ENCODE measurements at places on chromosomes 13 and 19.
A peak's percentile ranks its signal among the peaks of the same experiment; 100 is the strongest.

DNA sequence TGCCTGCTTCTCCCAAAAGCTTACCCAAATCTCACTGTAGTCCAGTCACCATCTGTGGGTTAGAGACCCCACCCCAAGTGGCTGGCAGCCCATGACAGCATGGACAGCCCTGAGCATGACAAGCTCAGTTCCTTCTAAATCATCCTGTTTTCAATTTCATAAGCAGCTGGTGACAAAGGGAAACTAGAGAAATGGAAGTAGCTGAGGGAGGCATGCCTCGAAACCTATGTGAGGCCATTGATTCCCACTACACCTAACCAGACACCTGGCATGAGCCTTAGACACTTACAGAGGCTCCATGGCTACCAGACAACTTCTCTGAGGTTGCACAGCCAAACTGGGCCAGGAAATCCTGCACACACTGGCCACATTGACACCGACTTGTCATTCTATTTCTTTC, 56.2 kb downstream of the ABCC4 start:
- no peak for DNase-seq

DNA sequence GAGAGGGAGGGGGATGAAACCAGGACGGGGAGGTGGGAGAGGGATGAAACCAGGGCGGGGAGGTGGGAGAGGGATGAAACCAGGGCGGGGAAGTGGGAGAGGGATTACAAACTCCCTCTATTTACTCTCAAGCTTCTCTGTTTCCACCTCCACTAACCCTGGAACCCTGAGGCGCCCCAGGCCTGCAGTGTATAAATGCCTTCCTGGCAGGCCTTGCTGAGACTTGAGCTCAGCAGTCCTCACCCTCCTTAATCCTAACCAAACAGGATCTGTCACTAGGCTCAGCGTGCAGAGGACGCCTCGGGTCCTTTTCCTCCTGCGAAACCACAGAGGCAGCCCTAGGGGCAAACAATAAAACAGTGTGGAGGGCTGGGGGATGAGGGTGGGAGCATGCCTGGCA, 32.1 kb upstream of the OR1M1 start:
- no peak for DNase-seq

DNA sequence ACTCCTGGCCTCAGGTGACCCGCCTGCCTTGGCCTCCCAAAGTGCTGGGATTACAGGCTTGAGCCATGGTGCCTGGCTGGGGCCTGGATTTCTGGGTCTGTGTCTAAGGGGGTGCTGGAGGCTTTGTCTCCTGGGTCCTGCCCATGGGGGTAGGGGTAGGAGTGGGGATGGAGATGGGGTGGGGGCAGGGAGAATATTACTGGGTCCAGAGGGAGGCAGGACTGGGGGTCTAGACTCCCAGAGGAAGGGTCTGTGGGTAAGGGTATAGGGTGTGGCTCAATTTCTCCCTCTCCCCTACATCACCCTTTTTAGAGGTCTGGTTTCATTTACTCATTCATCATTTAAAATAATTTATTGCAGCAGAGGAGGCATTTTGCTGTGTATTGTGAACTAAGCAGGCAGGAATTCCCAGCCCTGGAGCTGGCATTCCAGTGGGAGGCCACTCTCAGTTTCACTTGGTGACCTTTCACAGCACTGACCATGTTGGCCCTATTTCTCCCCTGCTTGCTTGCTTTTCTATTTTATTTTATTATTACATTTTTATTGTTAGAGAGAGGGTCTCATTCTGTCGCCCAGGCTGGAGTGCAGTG, 810 bp upstream of the NFKBID start:
- peak; percentile 82 for DNase-seq

DNA sequence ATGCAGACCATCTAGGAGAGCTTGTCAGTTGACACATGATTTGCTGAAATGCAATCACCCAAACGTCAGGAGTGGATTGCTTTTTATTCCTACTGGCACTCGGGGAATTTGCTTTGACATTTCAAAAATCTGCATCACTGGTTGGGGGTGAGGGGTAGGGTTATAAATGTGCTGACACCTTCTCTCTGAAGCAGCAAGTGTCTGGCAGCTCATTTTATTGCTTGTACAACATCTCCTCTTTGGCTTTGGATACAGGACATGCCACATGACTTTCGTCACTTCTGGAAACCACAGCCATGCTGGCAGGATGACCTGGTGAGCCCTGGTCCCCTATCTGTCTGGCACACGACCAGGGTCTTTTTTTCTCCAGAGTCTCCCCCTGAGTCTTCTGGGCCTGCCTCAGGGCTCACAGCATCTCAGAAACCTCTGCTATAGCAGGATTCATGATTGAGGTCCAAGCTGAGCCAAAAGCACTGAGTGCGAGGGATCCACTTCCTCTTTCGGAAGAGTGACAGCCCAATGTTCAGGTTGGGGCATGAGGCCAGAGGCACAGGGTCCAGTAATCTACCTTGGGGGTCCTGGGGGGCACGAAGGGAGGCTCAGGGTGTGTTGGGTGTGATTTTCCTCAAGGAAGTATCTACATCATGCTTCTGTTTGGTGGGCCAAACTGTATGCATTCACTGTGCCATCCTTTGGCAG, 60.1 kb downstream of the HSPH1 start:
- DNase-seq, result peak; percentile 14

GRCh38 chr13:88643233-88643632, 972.1 kb downstream of the SLITRK5 start:
- DNase-seq, result no peak

GRCh38 chr13:41506312-41506711, 49.0 kb downstream of the RGCC start:
- no peak for DNase-seq

GRCh38 chr19:56838909-56839651, 1.4 kb downstream of the PEG3 start:
- peak; percentile 49 for DNase-seq

DNA sequence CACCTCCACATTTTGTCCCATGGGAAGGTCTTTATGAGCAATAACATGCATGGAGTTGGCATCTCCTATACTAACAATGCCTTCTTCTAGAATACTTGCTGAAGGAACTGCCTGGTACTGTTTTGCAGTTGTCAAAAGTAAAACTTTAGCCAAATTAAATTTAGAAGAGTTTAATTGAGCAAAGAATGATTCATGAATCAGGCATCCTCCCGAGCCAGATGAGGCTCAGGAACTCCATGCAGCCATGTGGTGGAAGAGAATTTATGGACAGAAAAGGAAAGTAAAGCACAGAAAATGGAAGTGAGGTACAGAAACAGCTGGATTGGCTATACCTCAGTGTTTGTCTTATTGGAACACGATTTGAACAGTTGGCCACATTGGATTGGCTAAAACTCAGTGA, 1081.9 kb downstream of the SLITRK1 start:
- DNase-seq, result no peak

DNA sequence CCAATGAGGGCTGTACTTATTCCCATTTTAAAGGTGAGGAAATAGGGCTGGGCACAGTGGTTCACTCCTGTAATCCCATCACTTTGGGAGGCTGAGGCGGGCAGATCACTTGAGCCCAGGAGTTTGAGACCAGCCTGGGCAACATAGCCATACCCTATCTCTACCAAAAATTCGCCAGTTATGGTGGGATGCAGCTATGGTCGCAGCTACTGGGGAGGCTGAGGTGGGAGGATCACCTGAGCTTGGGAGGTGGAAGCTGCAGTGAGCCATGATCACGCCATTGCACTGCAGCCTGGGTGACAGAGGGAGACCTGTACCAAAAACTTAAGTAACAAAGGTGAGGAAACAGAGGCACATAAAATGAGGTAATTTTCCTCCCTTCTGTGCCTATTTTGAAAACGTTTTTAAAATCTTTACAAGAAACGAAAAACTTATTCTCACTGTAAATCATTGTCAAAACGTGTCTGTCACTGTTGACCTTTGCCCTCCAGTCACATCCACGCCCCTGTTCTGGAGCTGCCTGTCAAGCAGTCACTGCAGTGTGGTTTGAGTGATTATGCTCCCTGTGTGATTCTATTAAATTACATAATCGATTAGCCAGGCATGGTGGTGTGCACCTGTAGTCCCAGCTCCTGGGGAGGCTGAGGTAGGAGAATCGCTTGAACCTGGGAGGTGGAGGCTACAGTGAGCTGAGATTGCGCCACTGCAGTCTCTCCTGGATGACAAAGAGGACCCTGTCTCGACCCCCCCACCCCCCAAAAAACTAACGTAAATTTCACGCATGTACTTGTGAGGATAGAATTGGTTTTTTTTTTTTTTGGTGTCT, 12.5 kb downstream of the NOP53 start:
- DNase-seq, result no peak

- DNase-seq, result no peak
Observed at GRCh38 chr19:50851620-50852019, 3.1 kb upstream of the KLK3 start.

- DNase-seq, result peak; percentile 6
Observed at GRCh38 chr19:52786078-52786463, 520 bp downstream of the ZNF600 start.

GRCh38 chr13:59771272-59771671, 392.5 kb downstream of the DIAPH3 start:
- no peak for DNase-seq

DNA sequence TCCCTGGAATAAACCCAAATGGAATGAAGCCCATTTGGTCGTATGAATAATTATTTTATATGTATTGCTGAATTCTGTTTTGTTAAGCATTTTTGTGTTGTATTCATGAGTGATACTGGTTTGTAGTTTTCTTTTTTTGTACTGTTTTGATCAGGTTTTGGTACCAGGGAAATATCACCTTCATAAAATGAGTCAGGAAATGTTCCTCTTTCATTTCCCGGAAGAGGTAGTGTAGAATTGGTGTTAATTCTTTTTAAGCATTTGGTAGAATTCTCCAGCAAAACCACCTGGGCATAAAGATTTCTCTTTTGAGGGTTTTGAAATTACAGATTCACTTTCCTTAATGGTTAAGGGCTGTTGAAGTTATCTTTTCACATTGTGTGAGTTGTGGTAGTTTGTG, 13.3 kb downstream of the SPATA13 start:
- DNase-seq, result no peak

- DNase-seq, result no peak
Observed at GRCh38 chr19:49398001-49398615, 10.1 kb downstream of the KASH5 start.

- DNase-seq, result no peak
Observed at GRCh38 chr19:50567052-50567841, 988 bp downstream of the LRRC4B start.

Data from AG08396 (cell line).